Renal cortex interstitium (tissue), 15 donors: ENCODE measurements at places on chromosomes 3 and 15. TPM values are rescaled to one million over a fixed set of nuclear protein-coding genes. Genes with fewer than 3 reads are reported as not detected.
A peak's percentile ranks its signal among the peaks of the same experiment; 100 is the strongest.

DNA sequence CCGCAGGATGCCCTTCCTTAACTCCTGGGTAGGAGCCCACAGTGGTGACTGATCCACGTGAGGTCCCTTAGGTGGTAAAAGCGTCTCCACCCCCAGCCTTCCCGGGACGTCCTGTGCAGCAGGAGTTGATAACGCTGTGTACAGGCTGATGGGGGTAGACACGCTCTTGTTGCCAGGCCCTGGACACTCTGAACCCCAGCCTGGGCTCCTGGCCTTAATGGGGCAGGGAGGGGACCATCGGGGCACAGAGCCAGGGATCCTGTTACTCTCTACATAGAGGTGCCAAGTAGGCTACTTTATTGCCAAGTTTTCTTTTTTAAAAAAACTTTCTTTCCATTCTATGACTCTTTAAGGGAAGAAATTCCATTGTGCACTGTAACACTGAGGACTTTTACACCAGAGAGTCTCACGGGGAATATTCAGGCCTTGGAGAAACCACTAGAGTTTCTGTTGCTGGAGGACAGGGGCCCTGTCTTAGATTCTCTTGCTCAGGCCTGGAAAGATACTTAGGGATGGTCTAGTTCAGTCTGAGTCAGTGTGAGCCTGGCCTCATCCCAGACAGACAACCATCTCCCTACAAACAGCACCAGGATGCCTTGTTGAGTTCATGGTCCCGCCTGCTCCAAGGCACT is 104.3 kb upstream of the RNU6-1 start:
- no peak for DNase-seq

- DNase-seq, result no peak
Measured at GRCh38 chr3:101243285-101244211, 76.8 kb downstream of the IMPG2 start.

- no peak for DNase-seq
Measured at GRCh38 chr15:98428253-98428989, 219.9 kb upstream of the IGF1R start.

DNA sequence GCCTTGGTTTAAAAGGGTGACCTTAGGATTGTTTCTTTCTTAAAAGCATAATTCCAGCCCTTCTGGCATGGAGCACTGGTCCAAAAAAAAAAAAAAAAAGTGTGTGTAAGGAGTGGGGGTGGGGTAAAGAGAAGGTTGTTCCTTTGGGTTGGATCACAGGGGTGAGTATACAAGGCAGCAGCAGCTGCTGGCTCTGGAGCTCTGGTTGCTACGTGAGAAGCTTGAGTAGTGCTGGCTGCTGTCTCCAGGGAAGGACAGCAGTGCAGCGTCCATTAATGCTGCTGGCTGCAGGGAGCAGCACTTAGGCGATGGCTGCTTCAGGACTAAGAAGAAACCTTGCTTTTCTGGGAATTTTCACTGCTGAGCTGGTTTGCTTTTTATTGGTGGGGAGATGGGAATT is 2.3 kb downstream of the SETD5 start:
- DNase-seq, result peak; percentile 74

GRCh38 chr15:98954411-98954810 is 53.2 kb downstream of the PGPEP1L start:
- no peak for DNase-seq

GRCh38 chr15:85986741-85987140 is 92.9 kb upstream of the AGBL1 start:
- DNase-seq, result no peak

DNA sequence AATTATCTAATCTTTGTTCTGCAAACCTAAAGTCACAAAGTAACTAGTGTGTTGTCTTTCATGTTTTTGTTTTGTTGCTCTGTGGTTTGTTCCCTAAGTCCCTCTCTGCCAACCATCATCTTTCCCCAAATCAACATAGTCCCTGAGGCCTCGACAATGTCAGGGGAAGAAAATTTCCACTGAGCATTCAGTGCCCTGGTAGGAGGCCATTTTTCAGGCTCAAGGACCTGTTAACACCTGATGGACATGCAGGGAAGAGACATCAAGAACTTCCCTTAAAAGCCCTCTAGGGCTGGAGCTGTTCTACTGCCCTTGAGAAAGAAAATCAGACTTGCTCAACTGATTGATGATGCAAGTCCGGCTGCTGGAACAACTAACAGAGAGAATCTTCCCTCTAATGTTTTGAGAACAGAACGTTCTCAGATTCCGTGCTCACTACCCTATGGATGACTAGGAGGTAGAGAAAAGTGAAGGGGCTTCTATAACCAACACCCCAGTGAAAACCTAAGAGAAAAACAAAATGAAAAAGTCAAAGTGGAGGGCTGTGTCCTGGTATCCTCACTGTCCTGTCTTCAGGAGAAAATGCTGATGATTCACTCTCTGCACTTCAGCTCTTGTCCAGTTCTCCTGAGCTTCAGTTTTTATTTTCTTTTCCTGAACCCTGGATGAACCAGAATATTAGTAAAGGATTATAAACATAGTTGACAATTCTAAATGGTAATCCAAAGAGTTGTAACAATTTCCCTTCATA is 373.1 kb downstream of the FOXP1 start:
- no peak for DNase-seq

DNA sequence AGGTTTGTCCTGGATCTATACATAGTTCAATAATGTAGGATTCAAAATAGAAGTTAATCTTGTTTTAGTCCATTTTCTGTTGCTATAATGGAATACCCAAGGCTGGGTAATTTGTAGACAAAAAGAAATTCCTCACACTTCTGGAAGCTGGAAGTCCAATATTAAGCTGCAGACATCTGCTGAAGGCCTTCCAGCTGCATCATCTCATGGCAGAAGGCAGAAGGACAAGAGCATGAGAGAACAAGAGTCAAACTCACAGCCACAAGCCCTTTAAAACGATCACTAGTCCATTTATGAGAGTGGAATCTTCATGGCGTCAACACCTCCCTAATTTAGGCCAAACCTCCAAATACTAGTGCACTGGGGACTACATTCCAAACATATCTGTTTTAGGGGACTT is 669.3 kb downstream of the ROBO2 start:
- DNase-seq, result no peak

SELENOT gene
- 107 TPM for polyA plus RNA-seq

PLSCR2 gene
- 1.7 TPM for polyA plus RNA-seq

MKRN2OS gene
- 1.4 TPM for polyA plus RNA-seq

GPR156 gene
- polyA plus RNA-seq, result 3.0 TPM
